ENCODE measurements at places on chromosomes 3 and 15.

DNA sequence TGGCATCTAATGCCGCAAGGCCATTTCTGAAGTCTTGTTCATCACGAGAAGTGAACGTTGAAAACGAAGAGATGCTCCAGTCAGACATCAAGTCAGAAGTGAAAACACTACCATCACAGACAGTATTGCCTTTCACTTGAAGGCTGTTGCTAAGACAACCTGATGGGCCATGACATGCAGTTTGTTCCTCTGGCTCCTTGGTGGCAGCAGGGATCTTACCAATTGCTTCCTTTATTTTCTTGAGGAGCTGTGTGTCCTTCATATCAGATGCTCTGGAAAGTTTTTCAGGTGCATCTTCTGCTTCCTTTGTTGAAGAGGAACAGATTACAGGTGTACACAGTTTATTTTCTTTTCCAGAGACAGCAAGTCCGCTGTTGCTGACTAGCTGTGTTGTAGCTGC is 30.7 kb upstream of the MYLK start:
- DNase-seq: no peak

DNA sequence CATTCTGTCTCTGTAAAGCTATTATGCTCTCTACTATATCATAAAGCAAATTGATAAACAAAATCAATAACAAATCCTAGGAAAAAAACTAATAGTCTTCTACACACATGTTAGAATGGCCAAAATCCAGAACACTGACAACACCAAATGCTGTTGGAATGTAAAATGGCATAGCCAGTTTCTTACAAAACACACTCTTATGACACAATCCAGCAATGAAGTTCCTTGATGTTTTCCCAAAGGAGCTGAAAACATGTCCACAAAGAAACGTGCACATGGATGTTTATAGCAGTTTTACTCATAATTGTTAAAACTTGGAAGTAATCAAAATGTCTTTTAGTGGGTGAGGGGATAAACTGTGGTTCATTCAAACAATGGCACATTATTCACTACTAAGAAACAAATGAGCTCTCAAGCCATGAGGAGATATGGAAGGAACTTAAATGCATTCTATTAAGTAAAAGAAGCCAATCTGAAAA is 32.7 kb downstream of the CADM2 start:
- no peak for DNase-seq

- DNase-seq: no peak
Measured at GRCh38 chr3:44111482-44111881, 130.2 kb upstream of the TOPAZ1 start.

DNA sequence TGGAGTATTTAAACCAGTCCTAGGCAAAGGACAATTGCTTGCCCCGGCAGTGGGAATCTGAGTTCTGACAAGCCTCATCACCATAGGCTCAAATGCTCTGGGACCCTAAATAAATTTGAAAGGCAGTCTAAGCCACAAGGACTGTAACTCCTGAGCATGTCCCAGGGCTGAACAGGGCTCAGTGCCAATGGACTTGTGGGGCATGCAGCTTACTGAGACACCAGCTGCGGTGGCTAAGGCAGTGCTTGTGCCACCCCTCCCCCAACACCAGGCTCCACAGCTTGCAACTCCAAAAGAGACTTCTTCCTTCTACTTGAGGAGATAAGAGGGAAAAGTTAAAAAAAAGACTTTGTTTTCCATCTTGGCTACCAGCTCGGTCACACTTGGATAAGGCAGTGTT is 289.7 kb upstream of the DCBLD2 start:
- DNase-seq: no peak

GRCh38 chr3:50122071-50122470 is 33.1 kb upstream of the SEMA3F start:
- DNase-seq: no peak

GRCh38 chr3:153052096-153052460 is 109.9 kb upstream of the RAP2B start:
- no peak for DNase-seq

- no peak for DNase-seq
Measured at GRCh38 chr15:62756326-62756994, 286.1 kb upstream of the TPM1 start.

- no peak for DNase-seq
Measured at GRCh38 chr3:52838561-52839267, 3.9 kb upstream of the MUSTN1 start.

DNA sequence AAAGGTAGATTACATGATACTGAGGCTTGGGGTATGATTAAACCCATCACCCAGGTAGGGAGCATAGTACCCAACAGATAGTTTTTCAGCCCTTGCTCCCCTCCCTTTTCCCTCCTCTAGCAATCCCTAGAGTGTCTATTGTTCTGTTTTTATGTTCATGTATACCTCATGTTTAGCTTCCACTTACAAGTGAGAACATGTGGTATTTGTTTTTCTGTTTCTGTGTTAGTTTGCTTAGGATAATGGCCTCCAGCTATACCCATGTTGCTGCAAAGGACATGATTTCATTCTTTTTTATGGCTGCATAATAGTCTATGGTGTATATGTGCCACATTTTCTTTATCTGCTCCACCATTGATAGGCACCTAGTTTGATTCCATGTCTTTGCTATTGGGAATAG is 82.7 kb downstream of the MYLK start:
- DNase-seq: no peak

DNA sequence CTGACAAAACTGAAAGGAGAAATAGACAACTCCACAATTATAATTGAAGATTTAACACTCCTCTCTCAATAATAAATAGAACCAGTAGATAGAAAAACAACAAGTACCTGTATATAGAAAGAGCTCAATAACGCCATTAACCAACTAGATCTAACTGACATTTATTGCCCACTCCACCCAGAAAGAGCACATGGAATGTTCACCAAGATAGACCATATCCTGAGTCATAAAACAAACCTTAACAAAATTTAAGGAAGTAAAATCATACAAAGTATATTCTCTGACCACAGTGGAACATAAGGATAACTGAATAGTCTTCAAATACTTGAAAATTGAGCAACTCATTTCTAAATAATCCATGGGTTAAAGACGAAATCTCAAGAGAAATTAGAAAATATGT is 25.1 kb downstream of the KBTBD12 start:
- DNase-seq: no peak

DNA sequence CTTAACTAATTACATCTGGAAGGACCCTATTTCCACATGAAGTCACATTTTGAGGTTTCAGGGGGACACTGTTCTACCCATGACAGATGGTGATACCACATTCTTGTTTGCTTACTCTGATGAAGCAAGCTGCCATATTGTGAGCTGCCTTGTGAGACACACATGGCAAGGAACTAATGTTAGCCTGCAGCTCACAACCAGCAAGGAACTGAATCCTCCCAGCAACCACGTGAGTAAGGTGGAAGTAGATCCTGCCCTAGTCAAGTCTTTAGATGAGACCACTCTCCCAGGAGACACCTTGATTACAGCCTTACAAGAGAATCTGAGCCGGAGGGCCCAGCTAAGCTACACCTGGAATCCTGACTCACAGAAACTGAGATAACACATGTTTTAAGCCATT is 160.1 kb downstream of the PDE8A start:
- DNase-seq: no peak

GRCh38 chr3:36380221-36381031 is at the start of gene STAC:
TSS of gene STAC (plus strand) at chr3:36380504. CDS start at chr3:36380644, 140 bp downstream.
- DNase-seq: no peak

GRCh38 chr3:168223085-168223484 is 127.4 kb upstream of the GOLIM4 start:
- DNase-seq: no peak

DNA sequence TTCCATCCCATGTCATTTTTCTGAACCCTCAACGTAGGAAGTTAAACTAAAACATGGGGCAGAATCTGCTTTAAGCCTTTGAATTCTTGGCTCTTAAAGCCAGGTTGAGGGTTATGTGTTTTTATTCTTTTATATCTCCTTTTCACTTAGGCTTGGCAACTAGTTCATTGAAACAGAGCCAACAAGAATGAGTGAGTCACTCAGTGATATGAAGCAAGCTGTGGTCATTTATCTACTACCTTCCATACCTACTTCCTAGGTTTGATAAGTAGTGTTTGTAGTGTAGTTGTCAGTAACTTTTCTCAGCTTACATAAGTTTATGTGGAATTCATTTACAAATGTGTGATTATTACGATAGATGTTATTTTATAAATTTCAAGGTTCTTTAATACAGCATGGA is 67.4 kb downstream of the SNRPN start:
- no peak for DNase-seq

- DNase-seq: no peak
Measured at GRCh38 chr3:20141851-20142250, 44.2 kb downstream of the SGO1 start.

DNA sequence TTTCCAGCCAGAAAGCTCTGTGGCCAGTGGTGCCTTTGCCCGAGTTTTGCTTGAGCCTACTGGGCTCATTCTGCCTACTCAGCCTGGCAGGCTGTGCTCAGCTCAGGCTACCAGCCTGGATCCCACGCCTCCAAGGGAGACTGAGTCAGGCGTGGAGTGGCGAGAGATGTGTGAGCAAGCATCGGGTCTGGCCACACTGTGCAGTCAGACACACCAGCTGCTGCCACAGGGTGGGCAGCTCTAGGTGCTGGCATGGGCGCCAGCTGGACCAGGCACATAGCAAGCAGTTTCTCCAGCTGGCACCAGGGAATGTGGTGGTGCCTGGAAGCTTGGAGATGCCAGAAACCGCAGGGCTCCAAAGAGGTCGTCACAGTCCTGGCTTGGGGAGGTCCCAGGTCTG is 498.5 kb upstream of the CNTN4 start:
- no peak for DNase-seq

DNA sequence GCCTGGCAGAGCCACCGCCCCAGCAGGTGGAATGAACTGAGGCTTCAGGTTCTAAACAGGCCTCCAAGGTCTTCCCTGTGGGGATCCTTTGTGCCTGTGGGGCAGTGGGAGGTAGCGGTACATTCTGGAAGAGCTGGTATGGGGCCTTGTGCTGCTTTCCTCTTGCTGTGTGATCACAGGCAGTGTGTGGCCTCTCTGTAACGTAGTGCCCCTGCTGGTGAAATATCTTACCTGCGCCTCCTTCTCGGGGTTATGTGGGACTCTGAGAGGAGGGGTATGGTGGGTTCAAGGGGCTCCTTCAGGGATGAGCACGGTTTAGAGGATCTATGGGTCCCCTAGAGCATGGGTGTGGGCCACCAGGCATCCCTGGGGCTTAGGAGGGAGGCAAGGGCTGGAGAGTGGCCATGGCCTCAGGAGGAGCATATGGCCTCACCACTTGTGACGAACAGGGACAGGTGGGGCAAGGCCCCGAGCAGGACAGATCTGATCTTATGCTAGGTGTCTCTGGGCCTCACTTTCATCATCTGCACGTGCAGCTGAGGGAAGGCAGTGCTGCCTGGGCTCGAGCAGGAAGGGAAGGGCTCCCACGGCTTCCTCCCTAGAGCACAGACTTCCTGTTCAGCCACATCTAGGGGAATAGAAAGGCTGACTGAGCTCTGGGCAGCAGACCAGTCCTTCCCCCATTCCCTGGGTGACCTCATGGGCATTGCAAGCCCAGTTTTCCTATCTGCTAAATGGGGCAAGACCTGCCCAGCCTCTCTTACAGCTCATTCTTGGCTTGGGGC is 1.9 kb upstream of the ALS2CL start:
- no peak for DNase-seq

DNA sequence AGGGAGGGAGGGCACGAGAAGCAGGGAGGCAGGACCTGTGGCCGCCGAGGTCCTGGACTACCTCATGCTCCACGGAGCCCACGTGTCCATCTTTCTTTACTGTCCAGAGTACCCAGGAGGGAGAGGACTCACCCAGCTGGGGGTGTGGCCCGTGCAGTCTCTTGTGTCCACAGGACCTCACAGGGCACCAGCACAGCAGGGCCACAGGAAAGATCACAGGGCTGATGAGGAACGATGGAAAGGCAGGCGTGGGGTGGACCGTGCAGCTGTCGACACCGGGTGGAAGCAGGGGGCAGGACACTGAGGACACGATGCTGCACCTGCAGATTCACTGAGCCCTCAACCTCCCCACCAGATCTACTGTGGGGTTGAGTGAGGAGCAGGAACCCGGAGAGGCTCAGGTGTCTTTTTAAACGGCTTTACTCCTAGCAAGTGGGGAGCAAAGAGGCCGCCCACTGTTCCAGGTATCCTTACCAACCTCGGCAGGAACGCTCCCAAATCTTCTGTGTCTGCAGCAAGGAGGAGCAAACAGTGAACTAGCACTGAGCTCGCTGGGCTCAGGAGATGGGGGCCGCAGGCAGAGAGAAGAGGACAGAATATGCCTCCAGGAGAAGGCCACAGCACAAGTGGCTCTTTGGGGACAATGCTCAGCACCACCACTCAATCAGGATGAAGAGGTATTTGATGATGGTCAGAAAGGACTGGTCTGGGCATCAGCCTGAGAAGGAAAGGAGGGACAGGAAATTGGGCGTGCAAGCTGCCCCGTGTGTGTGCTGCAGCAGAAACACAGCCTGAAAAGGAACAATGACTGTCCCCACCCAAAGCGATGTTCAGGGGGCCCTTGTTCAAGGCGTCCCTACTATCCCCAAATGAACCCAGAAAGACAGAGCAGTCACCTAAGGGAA is 198.8 kb downstream of the XXYLT1 start:
- DNase-seq: no peak

DNA sequence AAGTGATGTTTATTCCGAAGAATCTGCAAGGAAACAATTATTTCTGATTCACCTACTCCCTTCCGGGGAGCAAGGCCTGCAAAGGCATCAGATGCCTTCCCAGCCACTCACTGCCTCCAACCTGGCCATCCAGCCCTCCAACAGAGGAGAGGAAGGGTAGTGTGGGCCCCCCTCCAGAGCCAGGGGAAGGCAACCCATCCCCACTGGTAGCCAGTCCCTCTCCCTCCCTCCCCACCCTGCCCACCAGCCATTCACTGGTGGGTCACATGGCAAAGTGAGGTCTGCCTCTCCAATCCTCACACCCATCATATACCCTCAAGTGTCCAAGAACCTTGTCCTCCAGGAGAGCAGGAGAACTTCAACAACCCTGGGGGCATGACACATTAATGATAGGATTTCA is 2.4 kb upstream of the VIPR1 start:
- no peak for DNase-seq

DNA sequence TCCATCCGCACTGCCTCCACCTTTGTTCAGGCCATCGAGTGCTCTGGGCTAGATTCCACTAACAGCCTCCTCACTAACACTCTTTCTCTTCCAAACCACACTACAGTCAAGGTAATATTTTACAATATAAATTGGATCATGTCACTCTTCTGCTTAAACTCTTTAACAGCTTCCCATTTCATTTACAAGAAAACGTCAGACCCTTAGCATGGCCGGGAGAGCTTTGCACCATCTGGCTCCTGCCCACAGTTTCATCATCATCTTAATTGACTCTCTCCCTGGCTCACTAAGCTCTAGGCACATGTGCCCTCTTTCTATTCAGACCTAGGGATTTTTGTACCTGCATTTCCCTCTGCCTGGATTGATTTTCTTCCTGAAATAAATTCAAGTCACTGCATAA is 354.7 kb downstream of the FGF12 start:
- DNase-seq: no peak

Data from stimulated activated CD4-positive, alpha-beta T cell treated with anti-CD3 and anti-CD28 coated beads, Interleukin-12 subunit alpha, Interleukin-12 subunit beta, amount 100 ng/mL, for 24 hours (primary cell).